ENCODE measurements at places on chromosomes 5 and 9.

GRCh38 chr5:175831507-175831906 lies 39.9 kb upstream of the CPLX2 start:
- no peak for DNase-seq

GRCh38 chr9:97794666-97795065 lies 58.4 kb upstream of the FOXE1 start:
- DNase-seq: no peak

DNA sequence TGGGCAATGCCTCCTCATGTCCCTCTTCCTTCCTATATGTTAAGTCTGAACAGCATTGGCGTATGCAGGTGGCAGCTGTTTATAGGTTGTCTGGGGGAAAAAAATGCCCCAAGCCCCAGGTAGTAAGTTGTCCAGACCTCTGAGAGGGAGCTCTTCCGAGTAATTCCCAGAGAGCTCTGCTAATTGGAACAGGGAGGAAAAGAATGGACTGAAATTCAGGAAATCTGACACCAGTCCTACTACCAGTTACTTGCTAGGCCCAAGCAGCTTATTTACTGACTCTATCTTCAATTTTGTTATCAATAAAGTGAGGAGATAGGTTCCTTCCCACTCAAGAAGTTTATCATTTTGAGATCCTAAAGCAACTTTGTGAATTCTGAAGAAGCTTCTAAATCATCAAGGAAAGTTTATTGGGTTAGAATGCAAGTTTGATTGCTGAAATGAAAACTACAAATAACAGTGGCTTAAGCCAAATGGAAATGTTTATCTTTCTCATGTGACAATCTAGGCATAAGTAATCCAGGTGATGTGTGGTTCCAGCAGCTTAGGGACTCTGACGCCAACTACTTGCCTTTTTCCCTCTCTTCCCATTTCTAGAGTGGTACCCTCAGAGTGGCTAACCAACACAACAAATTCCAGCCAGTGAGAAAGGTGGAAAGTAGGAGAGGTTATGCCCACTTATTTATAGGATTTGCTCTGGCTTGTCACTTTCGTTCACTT lies 5.6 kb downstream of the STK32A start:
- DNase-seq: no peak

GRCh38 chr5:108942701-108943100 lies 195.0 kb downstream of the FER start:
- DNase-seq: no peak

- no peak for DNase-seq
Observed at GRCh38 chr9:92974761-92975755, 27.7 kb downstream of the FGD3 start.

DNA sequence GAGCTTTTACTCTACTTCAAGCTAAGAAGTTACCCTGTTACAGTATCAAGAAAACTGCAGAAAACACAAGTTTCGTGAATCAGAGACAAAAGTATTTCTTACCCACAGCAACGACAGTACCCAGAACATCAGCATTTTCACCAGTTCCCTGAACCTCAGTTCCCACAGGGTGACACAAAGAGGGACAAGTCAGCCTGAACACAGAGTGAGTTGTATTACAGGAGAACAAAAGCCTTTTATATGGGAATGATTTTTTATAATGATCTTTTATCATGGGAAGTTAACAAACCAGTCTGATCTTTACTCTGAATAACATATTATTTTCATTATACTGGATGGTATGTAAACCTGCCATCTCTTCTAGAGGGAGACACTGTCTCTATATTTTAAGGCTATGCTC lies 139.0 kb upstream of the ITGA1 start:
- no peak for DNase-seq

- DNase-seq: no peak
Observed at GRCh38 chr5:178131446-178131996, 707 bp downstream of the RMND5B start.

DNA sequence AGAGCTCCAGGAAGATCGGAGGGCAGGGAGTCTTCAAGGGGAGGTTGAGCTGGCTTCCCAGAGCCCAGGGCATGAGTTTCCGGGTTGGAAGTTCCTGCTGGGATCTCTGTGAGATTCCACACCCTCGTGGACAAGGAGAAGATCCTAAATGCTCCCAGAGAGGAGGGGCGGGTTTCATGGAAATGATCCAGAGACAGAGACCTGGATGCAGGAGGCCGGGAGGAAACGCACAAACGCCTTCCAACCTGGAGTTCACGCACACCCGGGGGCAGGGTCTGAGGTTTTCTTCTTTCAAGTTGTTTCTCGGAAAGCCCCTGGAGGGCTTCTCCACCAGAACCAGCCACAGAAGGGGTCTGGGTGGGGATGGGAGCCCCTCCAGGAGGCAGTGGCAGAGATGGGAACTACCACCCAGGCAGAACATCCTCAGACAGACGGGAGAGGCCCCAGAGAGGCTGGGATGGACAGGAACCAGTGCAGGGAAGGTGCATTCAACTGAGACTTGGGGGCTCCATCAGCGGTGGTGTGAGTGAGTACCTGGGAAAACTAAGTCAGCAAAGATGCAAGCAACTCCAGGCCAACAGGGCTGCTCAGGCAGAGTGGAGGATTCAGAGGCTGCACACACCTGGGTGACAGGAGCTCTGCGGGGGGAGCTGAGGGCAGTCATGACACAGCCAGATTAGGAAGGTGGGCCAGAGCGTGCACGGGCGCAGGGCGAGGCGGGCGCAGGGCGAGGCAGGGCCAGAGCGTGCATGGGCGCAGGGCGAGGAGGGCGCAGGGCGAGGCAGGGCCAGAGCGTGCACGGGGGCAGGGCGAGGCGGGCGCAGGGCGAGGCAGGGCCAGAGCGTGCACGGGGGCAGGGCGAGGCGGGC lies 52.1 kb upstream of the EXOC3 start:
- DNase-seq: no peak

DNA sequence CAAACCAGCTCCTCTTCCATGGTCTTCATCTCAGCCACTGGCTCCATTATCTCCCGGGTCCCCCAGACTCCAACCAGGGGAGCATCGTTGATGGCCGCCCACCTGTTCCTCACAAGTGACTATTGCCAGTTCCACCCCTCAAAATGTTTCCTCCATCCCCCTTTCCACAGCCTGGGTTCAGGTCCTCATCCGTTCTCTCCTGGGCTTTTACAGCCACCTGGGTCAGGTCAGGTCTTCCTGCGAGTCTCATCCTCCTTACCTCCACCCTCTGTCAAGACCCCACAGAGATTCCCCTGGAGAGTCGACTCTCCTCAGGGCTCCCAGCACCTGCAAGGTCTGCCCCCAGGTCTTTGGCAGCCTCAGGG lies 133.2 kb downstream of the PAX5 start:
- no peak for DNase-seq

GRCh38 chr9:15720861-15721260 lies 168.0 kb downstream of the CCDC171 start:
- DNase-seq: no peak

- DNase-seq: no peak
Observed at GRCh38 chr9:81902196-81902595, 26.0 kb upstream of the SPATA31D4 start.

- no peak for DNase-seq
Observed at GRCh38 chr5:158423623-158424200, 564.8 kb upstream of the CLINT1 start.

DNA sequence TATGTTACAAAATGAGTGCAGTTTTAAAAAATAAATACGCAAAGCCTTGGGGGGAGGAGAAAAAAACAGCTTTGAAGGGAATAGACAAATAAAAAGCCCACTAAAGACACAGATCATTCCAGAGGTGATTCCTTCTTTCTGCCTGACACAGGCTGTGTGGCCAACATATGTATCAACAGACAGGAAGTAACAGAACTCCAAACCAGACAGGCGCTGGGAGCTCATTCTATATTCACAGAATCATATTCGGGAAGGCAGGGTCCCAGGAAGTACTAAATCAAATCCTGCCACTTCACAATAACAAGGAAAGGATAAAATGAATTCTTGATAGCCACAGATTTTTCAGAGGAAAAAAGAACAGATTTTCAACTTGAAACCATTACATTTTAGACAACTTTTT lies 62.1 kb downstream of the SEMA5A start:
- no peak for DNase-seq

- DNase-seq: no peak
Observed at GRCh38 chr5:75052192-75053053, at the start of gene GCNT4. GCNT4 (minus strand) TSS chr5:75052558; CDS start chr5:75030037, 22,521 bp downstream.

DNA sequence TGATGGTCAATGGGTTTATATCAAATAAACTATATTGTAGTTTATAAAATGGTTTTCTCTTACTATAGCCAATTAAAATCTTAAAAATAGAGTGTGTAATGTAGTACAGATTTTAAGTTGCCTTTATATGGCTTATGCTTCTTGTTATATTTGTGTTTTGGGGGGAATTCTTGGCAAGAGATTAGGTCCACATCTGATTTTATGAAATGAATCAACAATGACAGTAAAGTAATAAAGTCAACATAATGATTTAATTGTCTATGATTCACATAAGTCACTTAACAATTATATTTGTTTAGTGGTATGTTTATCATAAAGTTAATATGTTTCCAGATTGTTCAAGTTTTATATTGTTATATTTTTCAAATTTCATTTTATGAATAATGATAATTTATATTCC lies 164.8 kb downstream of the COMMD10 start:
- no peak for DNase-seq

DNA sequence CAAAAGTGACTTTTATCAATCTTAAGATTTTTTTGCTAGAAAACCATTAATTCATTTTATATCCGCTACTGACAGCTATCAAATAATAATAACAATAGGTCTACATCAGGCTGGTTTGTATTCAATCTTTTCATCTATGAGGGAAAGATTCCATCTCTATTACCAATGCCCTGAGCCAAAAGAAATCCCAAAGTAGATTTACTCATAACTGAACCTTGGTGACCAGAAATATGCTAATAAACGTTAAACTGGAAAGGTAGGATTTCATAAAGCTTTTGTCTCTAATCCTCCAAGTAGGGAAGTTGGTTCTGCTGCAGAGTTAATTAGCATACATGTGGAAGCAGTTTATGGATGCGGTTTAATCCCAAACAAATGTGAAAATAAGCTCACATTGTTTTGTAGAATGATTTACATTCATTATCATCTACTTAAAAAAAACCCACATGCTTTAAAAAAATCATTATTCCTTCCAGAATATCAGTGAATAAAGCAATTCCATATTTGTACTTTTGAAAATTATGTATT lies 715.5 kb downstream of the CETN3 start:
- DNase-seq: no peak

DNA sequence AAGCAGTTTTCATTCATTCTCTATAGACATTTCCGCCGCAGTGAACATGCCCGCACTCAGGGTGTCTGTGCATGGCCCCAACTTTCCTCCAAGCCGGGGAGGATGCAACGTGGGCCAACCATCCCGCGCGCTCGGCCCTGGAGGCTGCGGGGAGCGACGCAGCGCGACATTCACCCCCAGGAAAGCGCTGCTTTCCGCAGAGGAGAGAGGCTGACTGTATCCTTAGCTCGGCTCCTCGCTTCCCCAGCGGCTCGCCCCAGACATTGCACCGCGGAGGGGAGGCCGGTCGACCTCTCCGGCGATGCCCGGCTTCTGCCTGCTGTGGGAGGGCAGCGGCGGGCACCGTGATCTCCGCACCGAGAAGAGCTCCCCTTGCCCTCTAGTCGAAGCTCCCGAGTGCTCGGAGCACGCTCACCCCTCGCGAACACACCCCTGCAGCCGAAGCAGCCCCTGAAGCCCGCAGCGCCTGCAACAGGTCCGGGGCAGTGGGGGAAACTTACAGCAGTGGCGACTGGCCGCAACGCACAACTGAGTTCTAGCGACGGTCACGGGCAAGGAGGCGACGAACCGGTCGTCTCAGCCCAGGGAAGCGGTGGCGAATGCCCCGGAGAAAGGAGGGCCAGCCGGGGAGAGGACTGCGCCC lies 600 bp downstream of the ENC1 start:
- no peak for DNase-seq

GRCh38 chr5:157965040-157965678 lies 106.2 kb upstream of the CLINT1 start:
- DNase-seq: no peak

GRCh38 chr5:114311968-114312367 lies 49.9 kb upstream of the KCNN2 start:
- DNase-seq: no peak

DNA sequence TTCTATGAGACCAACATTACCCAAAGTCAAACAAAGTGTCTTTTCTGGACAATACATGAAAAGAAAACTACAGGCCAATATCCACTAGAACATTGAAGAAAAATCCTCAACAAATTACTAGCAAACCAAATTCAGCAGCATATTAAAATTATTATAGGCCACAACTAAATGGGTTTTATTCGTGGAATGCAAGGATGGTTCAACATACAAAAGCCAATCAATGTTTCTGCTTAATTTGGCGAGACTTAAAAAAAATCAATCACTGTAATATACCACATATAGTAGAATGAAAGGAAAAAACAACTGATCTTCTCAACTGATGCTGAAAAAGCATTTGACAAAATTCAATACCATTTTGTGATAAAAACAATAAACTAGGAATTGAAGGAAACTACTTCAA lies 51.8 kb upstream of the FNIP1 start:
- no peak for DNase-seq
